ENCODE measurements at places on chromosomes 6 and 20.

- DNase-seq = no peak
Measured at GRCh38 chr6:126153661-126154060, 167.3 kb downstream of the TRMT11 start.

- no peak for DNase-seq
Measured at GRCh38 chr6:47438481-47439347, 38.9 kb upstream of the CD2AP start.

- DNase-seq = no peak
Measured at GRCh38 chr20:13910492-13910891, 79.9 kb downstream of the SEL1L2 start.

- no peak for DNase-seq
Measured at GRCh38 chr6:90947184-90948064, 360.6 kb upstream of the MAP3K7 start.

GRCh38 chr20:21325296-21325695 is 22.2 kb downstream of the XRN2 start:
- DNase-seq = no peak

- no peak for DNase-seq
Measured at GRCh38 chr20:6135347-6135746, 12.5 kb upstream of the FERMT1 start.

DNA sequence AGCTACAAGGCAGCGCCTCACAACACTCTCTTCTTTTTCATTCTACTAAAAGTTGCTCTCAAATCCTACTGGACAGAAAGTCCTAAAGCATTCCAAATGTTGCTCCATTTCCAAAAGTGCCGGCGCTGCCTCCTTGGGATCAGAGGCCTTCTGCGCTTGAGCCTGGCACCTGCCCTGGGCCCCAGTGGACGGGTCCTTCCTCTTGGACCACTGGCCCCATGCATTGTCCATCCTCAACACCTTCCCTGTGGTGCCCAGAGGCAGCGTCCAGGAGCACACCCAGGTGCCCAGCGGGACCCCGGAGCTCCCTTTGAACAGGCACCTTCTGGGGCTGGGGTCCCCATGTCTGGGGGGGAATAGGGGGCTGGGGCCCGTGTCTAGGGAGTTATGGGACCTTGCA is 205.2 kb downstream of the ERMARD start:
- no peak for DNase-seq

Measured in GM04503 (cell line).